CD4-positive, CD25-positive, alpha-beta regulatory T cell (primary cell): ENCODE measurements at places on chromosomes 16 and 17. TPM values are rescaled to one million over a fixed set of nuclear protein-coding genes. Genes with fewer than 3 reads are reported as not detected.

Gene GCGR
- polyA plus RNA-seq, result not detected

Gene MYH1
- polyA plus RNA-seq, result not detected

Gene LPO
- 0.08 TPM for polyA plus RNA-seq

Gene CHP2
- polyA plus RNA-seq, result not detected

Gene DNASE1L2
- not detected for polyA plus RNA-seq

Gene RPTOR
- 8.2 TPM for polyA plus RNA-seq

Gene HEXIM1
- polyA plus RNA-seq, result 8.0 TPM
